ENCODE measurements at places on chromosomes 4 and X.

GRCh38 chr4:107629318-107629717, 90.7 kb downstream of the PAPSS1 start:
- DNase-seq, result no peak

GRCh38 chr4:168082379-168082778, 10.0 kb upstream of the ANXA10 start:
- DNase-seq, result no peak

DNA sequence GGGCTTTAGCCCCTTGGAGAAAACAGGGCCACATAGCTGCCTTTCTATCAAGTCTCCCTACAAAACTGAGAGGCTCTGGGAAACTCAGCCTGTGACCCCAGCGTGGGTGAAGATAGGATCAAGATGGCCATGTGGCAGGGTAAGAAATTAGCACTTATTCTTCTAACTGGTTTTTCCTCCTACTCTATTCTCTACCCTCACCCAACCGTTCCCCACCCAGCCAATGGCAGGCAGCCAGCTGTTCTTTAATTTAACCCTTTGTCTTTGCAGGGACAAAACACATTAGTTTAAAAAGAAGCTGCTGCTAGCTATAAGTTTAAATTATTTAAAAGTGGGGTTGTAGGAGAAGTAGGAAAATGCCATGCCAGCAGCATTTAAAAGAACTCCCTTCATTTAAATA, 2.8 kb downstream of the CLCN5 start:
- no peak for DNase-seq

- DNase-seq, result no peak
Measured at GRCh38 chrX:41116948-41117347, 31.7 kb downstream of the USP9X start.

GRCh38 chr4:159250751-159251325, 148.0 kb downstream of the RAPGEF2 start:
- DNase-seq, result no peak

DNA sequence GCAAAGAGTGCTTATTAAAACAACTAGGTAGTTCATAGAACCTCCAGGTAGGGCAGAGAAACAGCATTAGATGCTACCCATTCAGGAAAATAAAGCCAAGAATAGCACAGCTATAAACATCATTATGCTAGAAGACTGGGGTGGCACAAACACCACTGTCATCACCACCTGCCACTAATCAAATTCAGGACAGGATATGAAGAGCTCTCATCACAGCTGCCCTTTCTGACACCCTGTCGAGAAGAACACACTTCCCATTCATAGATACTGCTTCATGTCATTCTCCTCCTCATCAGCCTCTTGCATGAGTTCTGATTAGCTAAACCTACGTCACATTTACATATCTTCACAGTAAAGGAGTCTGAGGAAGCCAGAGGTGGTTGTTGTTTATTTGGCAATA, 692.3 kb upstream of the HS3ST1 start:
- no peak for DNase-seq

DNA sequence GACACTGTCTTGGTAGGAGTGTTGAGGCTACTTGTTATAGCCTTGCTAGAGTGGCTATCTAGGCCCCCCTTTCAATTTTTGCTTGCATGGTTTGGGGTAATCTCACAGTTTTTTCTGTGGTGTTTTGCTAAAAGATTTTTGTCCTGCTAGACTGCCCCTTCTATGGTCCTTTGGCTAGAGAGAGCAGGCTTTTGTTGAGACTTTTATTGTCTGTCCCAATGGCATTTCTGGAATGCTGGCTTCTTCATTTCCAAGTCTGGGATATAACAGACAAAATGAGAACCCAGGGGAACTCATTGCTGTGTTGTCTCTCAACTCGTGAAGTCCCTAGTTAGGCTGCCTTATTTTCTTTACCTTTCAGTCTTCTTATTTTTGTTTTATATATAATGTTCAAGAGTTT, 160.2 kb upstream of the ZC4H2 start:
- DNase-seq, result no peak

DNA sequence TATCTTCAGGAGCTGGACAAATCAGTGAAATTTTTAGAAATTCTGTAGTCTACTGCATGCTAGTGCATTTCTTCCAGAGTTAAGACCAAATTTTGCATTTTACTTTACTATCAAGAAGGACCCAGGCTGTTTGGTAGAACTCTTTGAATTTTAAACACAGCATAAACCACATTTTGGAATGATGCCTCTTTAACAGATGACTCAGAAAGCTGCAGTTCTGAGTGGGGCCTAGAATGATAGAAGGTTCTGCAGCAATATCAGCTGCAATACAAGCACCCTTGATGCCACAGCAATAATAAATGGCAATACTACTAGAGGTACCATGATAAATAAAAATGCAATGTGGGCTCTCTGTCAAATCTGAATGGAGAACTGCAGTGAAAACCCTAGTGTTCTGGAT, 198.7 kb downstream of the TMA16 start:
- no peak for DNase-seq

- DNase-seq, result no peak
Measured at GRCh38 chr4:113531572-113531971, 230.0 kb downstream of the CAMK2D start.

GRCh38 chr4:76252271-76252653, 741 bp downstream of the FAM47E start:
- DNase-seq, result no peak

DNA sequence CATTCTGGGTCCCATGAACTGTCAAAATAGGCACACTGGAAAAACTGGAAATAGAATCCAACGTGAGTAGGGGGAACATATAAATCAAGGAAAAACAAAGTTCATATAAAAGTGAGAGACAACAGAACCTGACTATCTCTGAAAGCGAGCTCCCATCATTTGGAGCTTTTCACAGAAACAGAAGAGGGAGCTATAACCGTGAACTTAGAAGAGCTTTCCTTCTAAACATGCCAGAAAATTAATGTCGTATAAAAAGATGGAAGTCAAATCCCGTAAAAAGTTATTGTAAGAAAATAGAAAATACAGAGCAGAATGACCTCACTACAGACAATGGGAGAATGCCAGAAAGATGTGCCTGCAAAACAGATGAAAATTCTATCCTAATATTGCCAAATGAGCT, 23.9 kb upstream of the HSD17B10 start:
- no peak for DNase-seq

GRCh38 chr4:139799615-139800014, 134.0 kb downstream of the MGST2 start:
- DNase-seq, result no peak

- no peak for DNase-seq
Measured at GRCh38 chrX:29453333-29453732, 762.0 kb upstream of the MAGEB2 start.

DNA sequence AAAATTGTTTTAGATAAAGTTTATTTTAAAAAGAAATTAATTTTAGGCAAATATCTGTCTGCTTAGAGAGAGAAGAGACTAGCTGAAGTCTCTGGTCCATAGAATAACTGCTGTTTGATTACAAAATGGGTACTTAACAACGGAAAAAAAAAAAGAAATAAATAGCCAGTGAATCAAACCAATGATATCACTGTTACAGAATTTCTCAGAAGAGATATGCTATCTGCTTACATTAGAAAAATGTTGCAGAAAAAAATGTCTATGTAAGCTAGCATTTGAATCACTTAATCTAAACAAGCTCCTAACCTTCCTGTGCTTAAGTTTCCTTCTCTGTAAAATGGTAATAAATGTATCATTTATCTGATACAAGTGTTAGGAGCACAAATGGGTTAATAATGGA, 189.9 kb downstream of the IL15 start:
- no peak for DNase-seq

GRCh38 chrX:21972721-21973120, 32.2 kb downstream of the SMS start:
- DNase-seq, result no peak

GRCh38 chrX:370244-370962, 16.3 kb downstream of the PPP2R3B start:
- DNase-seq, result no peak

DNA sequence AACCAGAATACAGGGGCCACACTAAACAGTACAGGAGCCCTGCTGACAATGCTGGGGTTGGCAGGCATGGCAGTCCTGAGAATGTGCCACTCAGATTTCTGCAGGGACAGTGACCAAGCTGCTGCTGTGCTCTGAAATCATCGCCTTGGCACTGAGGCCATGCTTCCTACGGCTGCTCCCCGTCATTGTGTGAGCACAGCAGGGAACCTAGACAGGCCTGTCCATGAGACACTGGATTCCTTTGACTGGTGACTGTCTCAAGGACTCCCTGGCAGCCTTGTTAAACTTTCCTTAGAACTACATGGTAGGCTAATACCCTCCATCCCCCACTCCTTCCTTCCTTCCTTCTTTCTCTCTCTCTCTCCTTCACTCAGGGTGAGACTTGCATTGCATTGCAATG, 111.4 kb downstream of the LUZP4 start:
- no peak for DNase-seq

DNA sequence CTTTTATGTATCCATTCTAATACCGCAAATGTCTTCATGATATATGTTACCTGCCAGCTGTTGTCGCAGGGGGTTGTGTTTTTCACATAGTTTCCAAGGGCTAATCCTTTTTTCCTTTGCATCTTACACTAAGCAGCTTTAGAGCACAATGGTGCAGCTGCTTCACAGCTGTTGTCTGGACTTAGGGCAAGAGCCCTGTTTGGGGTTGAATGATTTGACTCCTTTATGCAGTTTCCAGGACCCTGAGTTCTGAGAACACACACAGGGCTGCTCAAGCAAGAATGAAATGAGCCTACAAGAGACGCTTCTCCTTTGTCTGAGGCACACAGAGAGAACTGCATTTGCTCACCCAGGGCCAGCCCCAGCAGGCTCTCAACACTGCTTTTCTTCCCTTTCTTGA, 20.2 kb downstream of the CCNG2 start:
- DNase-seq, result no peak

DNA sequence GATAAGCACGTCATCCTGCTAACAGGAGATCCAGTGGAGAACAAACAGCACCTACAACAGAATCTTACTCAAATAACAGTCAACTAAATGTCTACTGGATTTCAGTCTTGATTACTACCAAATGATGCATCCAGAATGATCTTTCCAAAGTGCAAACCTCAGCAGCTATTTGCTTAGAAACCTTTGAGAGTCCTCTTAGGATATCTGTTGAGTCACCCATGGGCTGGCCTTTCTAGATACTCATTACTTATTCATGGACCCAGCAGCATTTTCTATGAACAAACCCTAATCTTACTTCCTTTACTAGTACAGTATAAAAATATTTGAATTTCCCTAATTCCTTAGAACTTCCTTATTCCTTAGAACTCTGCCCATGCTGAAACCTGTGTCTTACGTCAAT, 118.5 kb upstream of the PABPC4L start:
- peak; percentile 12 for DNase-seq

GRCh38 chr4:81754169-81754568, 282.5 kb upstream of the RASGEF1B start:
- DNase-seq, result no peak

DNA sequence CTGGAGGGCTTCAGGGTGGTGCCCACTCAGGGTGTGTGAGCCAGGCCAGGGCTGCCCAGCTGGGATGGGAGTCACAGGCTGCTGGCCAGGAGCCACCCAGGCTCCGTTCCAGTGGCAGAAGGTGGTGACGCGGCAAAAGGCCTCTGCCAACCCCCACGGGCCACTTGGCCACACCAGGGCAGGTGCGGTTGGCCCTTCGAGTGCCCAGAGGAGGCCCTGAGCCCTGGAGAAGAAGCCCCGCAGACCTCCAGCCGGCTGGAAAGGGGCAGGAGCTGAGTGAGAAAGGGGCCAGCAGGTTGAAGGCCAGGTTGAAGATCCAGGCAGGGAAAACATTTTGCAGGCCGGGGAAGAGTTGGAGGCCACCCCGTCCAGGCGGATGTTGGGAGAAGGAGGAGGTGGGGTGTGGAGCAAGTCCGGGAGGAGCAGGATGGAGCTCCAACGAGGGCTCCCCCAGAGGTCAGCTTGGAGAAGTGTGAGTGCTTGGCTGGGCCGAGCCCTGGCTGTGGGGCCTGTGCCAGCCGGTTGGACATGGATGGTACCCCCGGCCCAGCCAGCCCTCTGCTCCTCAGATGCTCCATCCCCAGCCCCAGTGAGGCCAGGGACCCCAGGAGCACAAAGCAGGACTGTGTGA, 2.8 kb upstream of the CPLX1 start:
- no peak for DNase-seq

GRCh38 chr4:145860897-145861296, 77.7 kb downstream of the ZNF827 start:
- DNase-seq, result no peak

DNA sequence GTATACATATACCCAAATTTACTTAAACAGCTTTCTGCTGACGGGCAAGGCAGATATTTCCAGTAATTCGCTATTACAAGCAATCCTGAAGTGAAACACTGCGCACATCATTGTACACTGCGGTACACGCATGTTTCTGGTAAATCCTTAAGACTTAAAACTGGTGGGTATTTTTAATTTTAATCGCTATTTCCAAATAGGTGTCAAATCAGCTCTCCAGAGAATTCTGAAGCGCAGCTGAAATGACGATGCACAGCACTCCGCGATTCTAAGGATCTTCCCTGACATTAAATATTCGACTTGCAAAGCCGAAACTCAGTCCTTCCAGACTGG, 361 bp downstream of the TMEM128 start:
- DNase-seq, result no peak

- no peak for DNase-seq
Measured at GRCh38 chr4:154559141-154559493, 3.7 kb upstream of the FGB start.

GRCh38 chr4:109009909-109010308, 247.1 kb upstream of the ETNPPL start:
- DNase-seq, result peak; percentile 44

DNA sequence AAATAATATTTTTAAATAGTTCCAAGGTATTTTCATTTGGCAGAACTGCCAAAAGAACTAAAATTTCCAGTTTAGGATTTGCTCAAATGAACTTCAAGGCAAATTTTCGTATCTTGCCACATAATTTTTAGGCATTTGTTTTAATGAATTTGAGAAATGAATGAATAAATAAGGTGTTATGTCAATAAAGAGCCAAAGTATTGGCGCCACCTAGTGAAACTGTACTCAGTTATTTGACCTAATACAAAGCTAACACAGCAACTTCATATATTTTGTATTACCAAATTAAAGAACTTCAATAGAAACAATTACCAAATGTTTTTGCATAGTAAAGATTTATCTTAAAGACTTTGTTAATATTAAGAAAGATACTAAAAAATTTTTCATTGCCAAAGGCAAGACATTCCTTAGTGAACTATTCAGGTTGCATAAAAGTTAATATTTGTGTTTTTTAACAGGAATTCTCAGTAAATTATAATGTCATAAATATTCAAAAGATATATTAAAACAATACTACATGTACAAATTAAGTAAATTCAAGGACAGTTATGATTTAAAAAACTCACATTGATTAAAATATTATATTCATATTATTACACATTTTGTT, 50.3 kb downstream of the STPG2 start:
- DNase-seq, result peak; percentile 1

DNA sequence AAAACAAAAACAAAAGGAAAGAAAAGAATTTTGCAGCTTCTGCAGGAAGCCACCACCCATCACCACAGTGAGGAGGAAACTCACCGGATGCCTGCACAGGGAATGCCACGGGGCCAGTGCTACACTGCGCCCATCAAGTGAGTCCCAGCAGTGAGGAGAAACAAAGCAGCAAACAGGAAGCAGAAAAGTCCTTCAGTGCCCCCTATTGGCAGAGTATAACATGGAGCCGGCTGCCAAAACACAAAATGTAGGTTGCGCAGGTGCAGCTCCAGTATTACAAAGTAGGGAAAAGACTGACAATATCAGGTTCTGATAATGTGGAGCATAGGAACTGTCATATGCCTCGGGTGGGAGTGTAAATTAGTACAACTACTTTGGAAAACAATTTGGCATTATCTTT, 23.3 kb upstream of the SCML2 start:
- no peak for DNase-seq

Data from GM04504 (cell line).